CD4-positive, alpha-beta T cell treated with Interleukin-6 at 100 ng/mL for 8 hours (primary cell): ENCODE measurements at places on chromosomes 6 and 20.

GRCh38 chr6:22642254-22642653 lies 72.9 kb downstream of the HDGFL1 start:
- no peak for DNase-seq

DNA sequence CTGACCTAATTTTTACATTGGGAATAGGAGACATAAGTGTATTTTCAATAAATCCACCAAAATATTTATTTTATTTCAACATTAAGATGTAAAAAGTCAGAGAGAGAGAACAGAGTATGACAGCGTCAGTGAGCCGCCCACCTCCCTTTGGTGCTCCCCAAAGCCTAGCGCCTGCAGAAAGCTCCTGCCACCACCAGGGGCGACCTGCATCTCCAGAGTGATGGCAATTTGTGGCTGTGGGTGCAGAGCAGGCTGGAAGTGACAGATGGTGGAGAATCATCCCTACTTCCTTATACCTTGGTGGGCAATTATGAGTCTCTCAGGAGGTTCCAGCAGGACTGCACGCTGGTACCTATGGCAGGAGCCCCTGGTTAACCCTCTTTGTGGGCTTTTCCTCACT lies 87.3 kb downstream of the PTPRT start:
- no peak for DNase-seq

DNA sequence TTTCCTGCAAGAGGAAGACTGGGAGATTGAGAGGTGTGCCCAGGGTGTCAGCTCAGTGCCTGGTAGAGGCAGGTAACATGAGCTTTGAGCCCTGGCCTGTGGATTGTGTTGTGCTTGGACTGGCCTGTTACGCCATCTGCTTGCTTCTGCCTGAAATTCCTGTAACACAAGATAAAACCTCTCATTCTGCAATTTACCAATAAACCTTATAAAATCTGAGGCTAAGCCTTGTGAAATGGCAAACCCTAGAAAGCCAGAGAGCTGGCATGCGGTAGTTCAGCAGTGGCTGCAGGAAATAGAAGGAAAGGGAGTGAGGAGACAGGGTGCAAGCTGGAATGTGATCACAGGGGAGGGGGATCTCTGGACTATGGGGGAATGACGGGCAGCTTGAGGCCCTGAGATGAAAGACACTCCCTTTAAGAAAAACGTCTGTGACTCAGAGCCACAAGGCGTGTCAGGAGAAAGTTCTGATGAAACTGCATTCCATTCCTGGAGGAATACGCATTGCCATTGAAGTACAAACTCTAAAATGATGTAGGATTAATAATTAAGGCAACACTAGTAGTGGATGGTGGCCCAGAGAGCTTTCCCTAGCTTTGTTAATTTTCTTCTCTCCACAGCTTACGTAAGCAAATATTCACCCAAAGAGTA lies 26.3 kb upstream of the TFAP2A start:
- no peak for DNase-seq

GRCh38 chr20:48282591-48283228 lies 497.4 kb upstream of the SULF2 start:
- DNase-seq: no peak
